ENCODE measurements at places on chromosomes 12 and 14. TPM values are rescaled to one million over a fixed set of nuclear protein-coding genes. Genes with fewer than 3 reads are reported as not detected.
A peak's percentile ranks its signal among the peaks of the same experiment; 100 is the strongest.

CLEC6A gene
- total RNA-seq: not detected

SARNP gene
- total RNA-seq: 108 TPM

RIMBP2 gene
- total RNA-seq: 23.0 TPM

SPIC gene
- not detected for total RNA-seq

DNA sequence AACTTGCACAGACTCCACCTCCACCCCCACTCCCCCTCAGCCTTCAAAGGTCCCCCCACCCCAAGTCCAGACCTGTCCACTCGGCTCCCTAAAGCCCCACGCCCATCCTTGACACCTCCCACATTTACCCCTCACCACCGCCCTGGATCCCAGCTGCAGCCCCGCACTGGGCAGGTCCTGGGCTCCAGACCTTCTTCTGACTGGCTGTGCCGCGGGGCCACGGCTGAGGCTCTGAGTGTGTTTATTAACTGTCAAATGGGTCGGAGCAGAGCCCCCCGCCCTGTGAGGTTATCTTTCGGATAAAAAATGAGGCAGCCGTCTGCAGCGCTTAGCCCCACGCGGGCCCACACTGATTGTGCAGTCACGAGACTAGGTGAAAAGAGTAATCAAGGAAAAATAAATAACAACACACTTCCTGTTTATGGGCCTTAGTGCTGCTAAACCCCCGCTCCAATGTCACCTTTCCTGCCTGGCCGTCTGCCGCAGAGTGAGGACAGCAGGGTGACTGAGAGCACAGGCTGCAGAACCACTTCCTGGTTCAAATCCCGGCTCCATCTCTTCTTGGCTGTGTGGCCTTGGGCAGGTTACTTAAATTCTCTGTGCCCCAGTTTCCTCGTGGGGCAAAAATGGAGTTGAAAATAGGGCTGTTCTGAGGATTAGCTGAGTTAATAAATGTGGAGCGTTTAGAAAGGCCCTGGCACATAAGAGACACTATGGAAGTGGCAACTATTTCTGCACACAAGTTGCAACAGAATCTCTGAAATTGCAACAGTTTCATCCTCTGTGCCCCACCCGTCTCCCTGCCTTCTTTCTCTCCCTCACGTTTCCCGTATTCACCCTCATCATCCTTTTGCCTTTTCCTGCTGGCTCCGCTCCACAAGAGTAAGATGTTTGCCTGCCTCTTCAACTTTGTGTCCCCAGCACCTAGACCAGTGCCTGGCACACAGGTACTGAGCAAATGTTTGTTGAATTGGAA lies 9.4 kb downstream of the SETD1B start:
- peak; percentile 1 for ATAC-seq

DNA sequence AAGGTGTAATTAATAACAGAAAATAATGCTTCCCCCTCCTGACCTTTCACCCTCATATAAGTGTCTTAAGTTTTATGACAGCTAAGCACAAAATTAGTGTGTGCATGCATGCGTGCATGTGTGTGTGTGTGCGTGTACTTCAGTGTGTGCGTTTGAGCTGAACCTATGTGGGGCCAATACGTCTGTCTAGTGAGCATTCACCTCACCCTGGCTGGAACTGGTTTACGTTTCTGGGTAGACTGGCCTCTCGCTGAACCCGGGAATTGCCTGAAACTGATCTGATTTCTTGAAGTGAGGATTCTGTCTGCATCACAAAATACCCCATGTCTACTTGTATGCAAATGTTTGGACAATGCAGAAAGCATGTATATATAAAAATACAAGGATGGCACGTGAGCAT lies 68.2 kb upstream of the TBX3 start:
- peak; percentile 33 for ATAC-seq

GRCh38 chr14:51566831-51567582 lies 84.7 kb upstream of the FRMD6 start:
- no peak for ATAC-seq

GRCh38 chr12:51821440-51822260 lies 26.9 kb downstream of the FIGNL2 start:
- ATAC-seq: no peak

- ATAC-seq: no peak
These were observed 9.1 kb upstream of the TMCC3 start for GRCh38 chr12:94659346-94659930.

- peak; percentile 58 for ATAC-seq
These were observed 42.0 kb upstream of the A2ML1 start for GRCh38 chr12:8780389-8780788.

DNA sequence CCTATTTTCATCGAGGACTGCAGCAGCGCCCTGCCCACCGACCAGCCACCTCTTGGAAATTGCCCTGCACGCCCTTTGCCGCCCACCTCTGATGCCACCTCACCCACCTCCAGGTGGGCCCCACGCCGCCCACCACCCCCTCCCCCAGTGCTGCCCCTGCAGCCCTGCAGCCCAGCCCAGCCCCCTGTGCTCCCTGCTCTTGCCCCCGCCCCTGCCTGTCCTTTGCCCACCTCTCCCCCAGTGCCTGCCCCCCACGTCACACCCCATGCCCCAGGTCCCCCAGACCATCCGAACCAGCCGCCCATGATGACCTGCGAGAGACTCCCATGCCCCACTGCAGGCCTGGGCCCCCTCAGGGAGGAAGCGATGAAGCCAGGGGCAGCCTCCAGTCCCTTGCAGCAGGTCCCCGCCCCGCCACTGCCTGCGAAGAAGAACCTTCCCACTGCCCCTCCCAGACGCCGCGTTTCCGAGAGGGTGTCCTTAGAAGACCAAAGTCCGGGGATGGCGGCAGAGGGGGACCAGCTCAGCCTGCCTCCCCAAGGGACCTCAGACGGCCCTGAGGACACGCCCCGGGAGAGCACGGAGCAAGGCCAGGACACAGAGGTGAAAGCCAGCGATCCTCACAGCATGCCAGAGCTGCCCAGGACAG lies 96.5 kb downstream of the LGMN start:
- no peak for ATAC-seq

DNA sequence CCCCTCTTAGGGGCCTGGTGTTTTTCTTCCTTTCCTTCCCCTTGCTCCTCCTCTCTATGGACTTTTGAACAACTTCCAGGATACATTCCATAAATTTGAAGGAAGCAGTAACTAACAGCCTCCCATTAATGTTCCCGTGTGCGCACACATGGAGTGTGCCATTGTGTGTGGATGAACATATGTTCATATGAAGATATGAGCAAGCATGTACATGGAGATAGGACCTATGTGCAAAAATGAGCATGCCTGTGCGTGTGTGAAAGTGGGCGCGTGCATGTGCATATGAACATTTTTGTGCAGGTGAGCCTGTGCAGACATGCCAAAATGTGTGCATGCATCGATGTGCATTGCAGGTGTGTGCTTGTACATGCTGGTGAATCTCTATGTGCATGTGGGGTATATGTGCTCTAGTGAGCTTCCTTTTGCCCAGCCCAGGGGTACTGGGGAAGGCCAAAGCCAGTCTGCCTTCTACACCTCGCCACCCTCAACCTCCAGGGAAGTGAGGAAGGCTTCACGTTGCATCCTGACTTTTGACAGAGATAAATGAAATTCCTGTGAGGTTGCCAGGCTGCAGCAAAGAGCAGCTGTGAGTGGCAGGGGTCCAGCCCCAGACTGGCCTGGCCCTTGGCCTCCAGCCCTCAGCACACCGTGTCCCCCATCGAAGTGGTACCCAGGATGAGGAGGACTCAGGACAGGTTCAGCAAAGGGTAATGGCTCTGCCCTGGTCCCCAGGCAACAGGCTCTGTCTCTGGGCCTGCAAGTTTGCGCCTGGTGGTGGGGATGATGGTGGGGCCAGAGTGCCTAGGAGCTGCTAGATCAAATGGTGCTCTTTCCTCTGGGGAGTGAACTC lies 21.1 kb upstream of the PGF start:
- ATAC-seq: no peak

DNA sequence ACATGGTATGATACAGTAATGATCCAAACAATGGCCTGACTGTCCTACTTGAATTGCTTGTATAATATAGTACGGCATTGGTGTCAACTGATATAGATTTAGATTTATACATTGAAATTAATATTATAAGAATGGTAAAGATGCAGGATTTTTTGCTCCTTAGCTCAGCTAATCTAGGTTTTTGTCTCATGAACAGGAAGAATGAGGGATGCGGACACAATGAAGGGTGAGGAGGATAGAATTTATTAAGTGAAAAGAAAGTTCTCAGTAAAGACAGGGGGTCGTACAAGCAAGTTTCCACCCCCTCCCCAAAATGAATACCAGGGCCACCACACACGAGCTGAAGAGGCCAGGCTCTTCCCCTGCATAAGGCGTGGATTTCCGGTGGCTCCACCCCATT lies 96.1 kb downstream of the KCNA5 start:
- no peak for ATAC-seq

DNA sequence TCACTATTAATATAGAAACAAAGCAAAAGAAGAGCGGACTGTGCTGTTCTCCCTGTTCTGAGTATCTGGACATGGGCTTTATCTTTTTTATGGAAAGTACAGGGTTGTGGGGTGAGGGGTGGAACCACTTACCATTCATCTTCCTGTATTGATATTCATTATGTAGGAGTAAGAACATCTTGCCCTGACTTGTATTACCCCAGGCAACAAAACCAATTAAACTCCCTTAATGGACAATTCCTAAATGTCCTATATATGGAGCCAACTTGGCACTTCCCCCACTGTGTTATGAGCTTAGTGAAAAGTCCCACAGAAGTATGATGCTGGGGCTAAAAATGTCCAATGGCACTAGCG lies 139.9 kb upstream of the KRR1 start:
- peak; percentile 81 for ATAC-seq

- ATAC-seq: no peak
These were observed 1.0 kb upstream of the RIC8B start for GRCh38 chr12:106773286-106774004.

- peak; percentile 61 for ATAC-seq
These were observed 36.1 kb downstream of the CFL2 start for GRCh38 chr14:34678306-34678705.

DNA sequence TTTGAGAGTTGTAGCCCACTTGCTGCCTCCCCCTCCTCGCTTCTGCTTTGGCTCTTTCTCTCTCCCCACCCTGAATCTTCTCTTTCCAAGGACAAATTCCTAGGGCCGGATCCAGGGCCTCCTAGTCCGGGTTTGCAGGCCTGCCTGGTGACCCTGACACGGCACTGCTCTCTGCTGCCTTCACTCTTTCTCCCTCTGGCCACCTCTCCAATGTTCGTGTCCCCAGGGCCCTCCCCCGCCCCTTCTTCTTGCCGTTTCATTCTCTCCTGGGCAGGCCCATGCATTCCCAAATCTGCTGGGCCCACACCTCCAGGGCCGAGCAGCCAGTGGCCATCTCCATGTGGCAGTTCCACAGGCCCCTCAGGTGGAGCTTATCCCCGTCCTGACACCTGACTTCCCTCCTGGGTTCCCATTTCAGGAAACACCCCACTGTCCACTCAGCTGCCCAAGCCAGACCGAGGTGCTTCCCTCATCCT lies 34.0 kb upstream of the CORO1C start:
- ATAC-seq: no peak

GRCh38 chr14:77543240-77543551 lies 44.6 kb upstream of the ISM2 start:
- ATAC-seq: no peak

GRCh38 chr12:122558745-122559641 lies 31.9 kb downstream of the KNTC1 start:
- ATAC-seq: no peak

DNA sequence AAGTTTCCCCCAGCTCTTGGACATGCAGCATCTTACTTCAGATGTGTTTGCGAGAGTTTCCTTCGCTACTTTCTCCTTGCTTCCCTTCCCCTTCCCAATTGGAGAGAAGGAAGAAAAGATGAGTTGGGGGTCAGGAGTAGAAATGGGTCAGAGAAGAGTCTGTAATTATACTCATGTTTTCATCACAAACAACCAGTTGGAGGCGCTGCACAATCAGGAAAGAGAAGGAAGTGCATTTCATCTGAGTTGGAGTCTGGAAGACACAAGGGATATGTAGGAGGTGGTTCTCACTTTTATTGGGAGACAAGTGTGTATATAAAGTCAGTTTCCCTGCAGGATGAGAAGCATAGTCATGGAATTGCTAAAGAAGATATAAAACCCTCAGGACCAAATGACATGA lies 31.3 kb upstream of the VSX2 start:
- no peak for ATAC-seq

GRCh38 chr14:69610874-69611171 lies 573 bp upstream of the SUSD6 start:
- ATAC-seq: peak; percentile 17

DNA sequence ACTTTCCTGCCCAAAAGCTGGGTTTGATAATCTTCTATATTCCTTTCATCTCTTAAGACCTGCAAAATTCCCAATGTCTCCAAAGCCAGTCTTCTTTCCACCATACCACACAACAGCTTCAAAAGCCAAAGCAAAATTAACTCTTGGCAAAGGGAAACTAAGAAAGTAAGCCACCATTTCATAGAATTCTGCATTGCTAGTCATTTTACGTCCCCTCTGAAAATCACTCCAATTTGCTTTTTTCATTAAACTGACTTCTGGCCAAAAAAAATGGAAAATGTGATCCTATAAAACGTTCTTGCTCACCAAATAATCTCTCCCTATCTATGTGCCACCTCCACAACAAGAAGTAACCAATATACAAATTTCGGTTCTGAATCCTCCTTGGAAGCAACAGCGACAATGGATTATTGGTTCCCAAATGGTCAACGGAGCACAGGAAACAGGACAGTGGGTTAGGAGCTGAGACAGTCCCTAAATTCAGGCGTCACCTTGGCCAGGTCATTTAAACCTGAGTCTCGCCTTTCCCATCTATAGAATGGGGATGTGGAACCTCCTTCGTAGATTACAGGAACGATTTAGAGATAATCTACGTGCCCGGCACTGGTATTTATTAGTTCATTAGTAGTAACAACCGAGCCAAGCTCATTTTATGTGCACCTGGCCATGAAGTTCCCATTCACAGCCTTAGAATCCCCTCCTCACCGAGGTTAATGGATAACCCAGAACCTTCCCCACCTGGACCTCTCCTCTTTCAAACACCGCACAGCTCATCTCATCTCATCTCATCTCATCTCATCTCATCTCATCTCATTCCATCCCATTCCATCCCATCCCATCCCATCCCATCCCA lies 1.2 kb downstream of the NT5DC3 start:
- no peak for ATAC-seq

GRCh38 chr12:111034083-111034885 lies 113.9 kb upstream of the MYL2 start:
- peak; percentile 42 for ATAC-seq

DNA sequence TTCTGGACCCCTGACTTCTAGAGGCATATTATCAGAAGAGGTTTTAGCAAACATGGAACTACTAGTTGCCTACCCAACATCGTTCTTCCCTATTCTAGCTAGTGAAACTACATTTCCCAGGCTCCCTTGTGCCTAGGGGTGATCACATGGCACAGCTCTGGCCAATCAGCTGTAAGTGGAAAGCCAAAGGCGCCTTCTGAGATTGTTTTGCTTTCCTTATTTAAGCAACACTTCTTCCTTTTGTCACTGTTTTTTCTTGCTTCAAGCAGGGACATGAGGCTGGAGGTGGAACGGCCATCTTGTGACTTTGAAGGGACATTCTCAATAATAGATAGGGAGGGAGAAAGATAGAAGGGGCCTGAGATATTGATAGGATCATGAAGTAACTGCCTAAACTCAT lies 136.7 kb downstream of the ZNF664 start:
- no peak for ATAC-seq
